ENCODE measurements at places on chromosomes 3 and 15.

GRCh38 chr3:18112674-18113375, 312.3 kb downstream of the SATB1 start:
- no peak for DNase-seq

GRCh38 chr3:142844339-142844977, 44.4 kb downstream of the PCOLCE2 start:
- DNase-seq: peak; percentile 39

DNA sequence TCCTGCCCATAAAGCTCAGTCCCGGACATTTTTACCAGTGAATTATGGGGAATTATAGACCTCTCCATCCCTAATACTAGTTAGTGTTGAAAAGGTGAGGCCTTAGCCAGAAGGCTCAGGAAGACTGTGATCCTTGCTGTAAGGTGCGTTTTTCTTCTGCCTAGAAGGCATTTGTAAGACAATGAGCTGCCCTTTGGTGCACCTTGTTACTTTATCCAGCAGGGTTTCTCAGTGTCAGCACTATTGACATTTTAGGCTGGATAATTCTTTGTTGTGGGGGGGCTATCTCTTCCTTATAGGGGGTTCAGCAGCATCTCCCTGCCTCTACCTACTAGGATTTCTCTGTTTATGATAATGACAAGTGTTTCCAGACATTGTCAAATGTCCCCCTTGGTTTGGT, 108.1 kb upstream of the ABHD17C start:
- no peak for DNase-seq

DNA sequence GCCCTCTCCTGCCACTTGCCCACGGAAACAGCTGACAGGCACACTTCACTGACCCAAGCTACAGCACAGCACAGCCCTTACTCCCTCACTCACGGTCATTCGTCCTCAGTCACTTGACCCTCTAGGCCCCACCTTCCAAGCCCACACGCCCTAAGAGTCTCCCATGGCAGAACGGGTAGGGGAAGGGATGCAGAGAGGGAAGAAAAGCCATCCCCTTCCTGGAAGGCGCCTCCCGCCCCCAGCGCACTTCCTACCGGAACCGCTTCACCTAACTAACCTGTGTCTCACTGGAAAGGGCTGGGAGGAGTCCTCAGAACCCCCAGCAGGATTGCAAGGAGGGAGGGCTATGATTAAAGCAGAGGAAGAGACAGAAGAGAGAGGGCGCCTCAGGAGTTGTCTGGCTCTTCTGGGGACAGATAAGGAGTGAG, 22.9 kb downstream of the EPHB3 start:
- DNase-seq: no peak

DNA sequence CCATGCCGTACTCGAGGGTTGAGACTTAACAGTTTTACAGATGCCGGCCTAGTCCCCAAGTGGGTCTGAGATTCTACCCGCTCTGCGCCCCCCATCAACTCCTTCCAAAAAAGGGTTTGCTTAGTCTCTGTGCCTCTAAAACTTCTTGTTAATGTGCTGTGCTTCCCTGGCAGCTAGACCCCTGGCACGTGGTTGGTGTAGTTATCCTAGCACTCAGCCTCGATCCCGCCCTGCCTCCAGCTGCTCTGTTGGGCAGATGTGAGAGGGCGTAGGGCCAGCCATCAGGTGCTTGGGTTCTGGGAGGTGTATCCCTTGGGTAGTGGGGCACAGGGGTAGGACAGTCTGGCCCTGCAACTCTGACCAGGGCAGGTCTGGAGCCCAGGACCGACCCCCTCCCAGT, 79.5 kb downstream of the FBLN2 start:
- no peak for DNase-seq

- peak; percentile 31 for DNase-seq
Measured at GRCh38 chr3:172181932-172182586, 142.7 kb downstream of the FNDC3B start.

GRCh38 chr3:82133070-82133606, 371.7 kb upstream of the GBE1 start:
- peak; percentile 62 for DNase-seq

GRCh38 chr3:50095352-50095998, 6.8 kb downstream of the RBM5 start:
- DNase-seq: no peak

DNA sequence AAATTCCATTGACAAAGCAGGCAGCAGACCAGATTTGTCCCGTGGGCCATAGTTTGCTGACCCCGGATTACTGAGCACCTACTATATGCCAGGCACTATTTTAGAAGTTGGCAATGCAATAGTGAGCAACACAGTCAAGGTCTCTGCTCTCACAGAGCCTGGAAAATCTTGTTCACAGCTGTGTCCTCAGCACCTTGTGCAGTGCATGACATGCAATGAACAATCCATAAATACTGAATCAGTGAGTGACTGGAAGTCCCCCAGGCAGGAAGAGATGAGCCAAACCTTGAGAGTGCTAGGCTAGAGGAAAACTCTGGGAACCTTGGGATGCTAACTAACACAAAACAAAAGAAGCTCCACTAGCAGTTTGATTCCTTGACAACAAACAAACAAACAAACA, 14.4 kb downstream of the TM4SF1 start:
- no peak for DNase-seq
